ENCODE measurements at places on chromosomes 2 and 18. TPM values are rescaled to one million over a fixed set of nuclear protein-coding genes. Genes with fewer than 3 reads are reported as not detected.

PPP1R1C gene
- 2.0 TPM for polyA plus RNA-seq

TRMT61B gene
- polyA plus RNA-seq: 27.7 TPM

FAHD2B gene
- polyA plus RNA-seq: 21.5 TPM

NDUFV2 gene
- 138 TPM for polyA plus RNA-seq

REG1B gene
- not detected for polyA plus RNA-seq

MDH1B gene
- polyA plus RNA-seq: 17.0 TPM

DSG4 gene
- 0.03 TPM for polyA plus RNA-seq

CCBE1 gene
- polyA plus RNA-seq: 33.4 TPM

TSPYL6 gene
- not detected for polyA plus RNA-seq

GAL3ST2 gene
- polyA plus RNA-seq: 0.37 TPM

CCDC74B gene
- polyA plus RNA-seq: 11.6 TPM

CNNM3 gene
- 32.5 TPM for polyA plus RNA-seq

ABCG8 gene
- polyA plus RNA-seq: 0.79 TPM

GLI2 gene
- 8.1 TPM for polyA plus RNA-seq

CHRND gene
- polyA plus RNA-seq: 0.74 TPM

HTR2B gene
- polyA plus RNA-seq: 15.6 TPM

SLC16A14 gene
- polyA plus RNA-seq: 8.2 TPM

REG3A gene
- polyA plus RNA-seq: not detected

RNF152 gene
- 7.6 TPM for polyA plus RNA-seq

NCKAP5 gene
- polyA plus RNA-seq: 8.2 TPM

ASB18 gene
- 0.03 TPM for polyA plus RNA-seq

AQP4 gene
- 0.89 TPM for polyA plus RNA-seq

RAD51AP2 gene
- polyA plus RNA-seq: 0.07 TPM

RNF25 gene
- polyA plus RNA-seq: 54.3 TPM

NT5DC4 gene
- polyA plus RNA-seq: 0.07 TPM

GFPT1 gene
- polyA plus RNA-seq: 41.5 TPM

CCL20 gene
- 0.52 TPM for polyA plus RNA-seq

TANC1 gene
- 55.6 TPM for polyA plus RNA-seq

LAMA3 gene
- 2.6 TPM for polyA plus RNA-seq

STPG4 gene
- not detected for polyA plus RNA-seq

POTEI gene
- polyA plus RNA-seq: 0.10 TPM

PAIP2B gene
- 19.6 TPM for polyA plus RNA-seq

SP5 gene
- polyA plus RNA-seq: 0.71 TPM

SPATA3 gene
- polyA plus RNA-seq: not detected

TACR1 gene
- polyA plus RNA-seq: 1.7 TPM

C2orf68 gene
- 55.1 TPM for polyA plus RNA-seq
